Activated T-helper 1 cell treated with anti-CD3 and anti-CD28 coated beads, Interleukin-2, amount 50 U/mL, for 16 hours (primary cell): ENCODE measurements at places on chromosomes 7 and 10.

DNA sequence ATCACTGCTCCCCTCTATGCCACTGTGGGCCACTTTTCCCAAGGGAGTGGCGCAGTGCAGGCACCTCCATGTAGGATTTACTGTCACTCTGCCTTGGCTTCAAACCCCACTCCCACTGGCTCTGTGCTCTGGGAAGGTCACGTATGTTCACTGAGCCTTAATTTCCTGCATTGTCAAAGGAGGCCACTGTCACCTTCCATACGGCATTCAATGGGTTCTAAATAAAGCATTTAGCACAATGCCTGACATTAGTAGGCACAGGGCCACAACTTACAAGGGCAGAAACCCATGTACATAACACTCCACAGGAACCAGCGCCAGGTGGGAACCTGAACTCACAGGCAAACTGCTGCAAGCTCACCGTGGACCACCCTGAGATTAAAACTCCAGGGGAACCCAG, 196.4 kb downstream of the USP6NL start:
- DNase-seq, result no peak

- DNase-seq, result no peak
Observed at GRCh38 chr7:25429731-25430130, 201.4 kb upstream of the NPVF start.

DNA sequence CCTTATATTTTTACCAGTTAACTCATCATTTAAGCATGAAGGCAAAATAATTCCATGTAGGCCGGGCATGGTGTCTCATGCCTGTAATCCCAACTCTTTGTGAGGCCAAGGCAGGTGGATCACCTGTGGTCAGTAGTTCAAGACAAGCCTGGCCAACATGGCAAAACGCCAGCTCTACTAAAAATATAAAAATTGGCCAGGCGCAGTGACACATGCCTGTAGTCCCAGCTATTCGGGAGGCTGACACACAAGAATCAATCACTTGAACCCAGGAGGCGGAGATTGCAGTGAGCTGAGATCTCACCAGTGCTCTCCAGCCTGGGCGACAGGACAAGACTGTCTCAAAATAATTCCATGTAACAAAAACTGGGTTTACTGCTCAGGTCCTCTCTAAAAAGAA, 18.3 kb downstream of the HNRNPA2B1 start:
- no peak for DNase-seq

DNA sequence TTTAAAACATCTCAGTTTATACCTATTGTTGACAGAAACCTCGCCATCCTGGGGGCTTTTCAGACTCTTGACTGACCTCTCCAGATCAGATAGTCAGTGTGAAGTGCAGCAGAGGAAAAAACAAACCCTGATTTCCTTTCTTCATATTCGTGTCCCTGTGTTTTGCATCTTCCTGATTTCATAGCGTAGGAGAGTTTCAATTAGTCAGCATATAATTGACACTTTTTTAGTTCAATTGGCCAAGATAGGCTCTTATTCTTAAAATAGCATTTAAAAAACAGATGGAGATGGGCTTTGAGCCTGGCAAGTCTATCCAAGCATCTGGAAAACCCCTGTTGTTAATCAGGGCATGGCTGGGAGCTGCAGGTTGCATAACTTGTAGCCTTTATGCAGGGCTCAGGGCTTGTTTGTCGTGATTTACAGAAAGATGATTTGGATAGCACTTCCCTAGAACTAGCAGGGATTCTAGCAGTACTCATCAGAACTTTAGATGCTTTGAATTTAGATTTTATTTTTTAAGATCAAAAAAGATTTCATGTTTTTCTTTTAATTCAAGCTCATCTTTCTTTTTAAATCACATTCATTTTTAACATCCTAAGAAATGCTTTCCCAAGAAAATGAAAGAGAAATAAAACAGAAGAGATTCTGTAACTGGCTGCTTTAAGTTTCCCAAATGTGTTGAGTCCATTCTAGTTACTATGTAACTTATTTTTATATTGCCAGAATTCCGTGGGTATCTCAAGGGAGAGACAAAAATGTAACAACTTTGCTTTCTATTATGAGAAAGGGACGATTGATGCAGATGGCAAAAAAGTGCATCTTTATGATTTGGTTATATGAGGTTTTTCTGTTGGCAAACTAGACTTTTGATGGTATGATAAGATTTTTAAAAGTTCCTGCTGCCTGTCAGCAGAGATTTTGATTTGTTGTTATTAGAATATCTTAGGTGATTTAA, 270.8 kb upstream of the FZD8 start:
- DNase-seq, result no peak

GRCh38 chr10:11533328-11533781, 78.1 kb downstream of the USP6NL start:
- DNase-seq, result no peak

DNA sequence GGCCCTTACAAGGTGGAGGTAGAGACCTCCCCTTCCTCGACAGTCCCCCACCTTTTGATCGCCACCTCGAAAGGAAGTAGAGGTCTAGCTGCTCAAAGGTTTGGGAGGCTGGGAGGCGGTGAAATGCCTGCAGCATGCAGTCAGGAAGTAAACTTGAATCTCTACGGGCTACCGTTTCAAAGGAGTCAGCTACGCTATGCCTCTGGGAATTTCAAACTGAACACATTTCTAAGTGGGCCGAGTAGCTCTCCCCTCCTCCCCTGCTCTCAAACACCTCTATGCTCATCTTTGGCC, 68.0 kb downstream of the CXCL12 start:
- no peak for DNase-seq

DNA sequence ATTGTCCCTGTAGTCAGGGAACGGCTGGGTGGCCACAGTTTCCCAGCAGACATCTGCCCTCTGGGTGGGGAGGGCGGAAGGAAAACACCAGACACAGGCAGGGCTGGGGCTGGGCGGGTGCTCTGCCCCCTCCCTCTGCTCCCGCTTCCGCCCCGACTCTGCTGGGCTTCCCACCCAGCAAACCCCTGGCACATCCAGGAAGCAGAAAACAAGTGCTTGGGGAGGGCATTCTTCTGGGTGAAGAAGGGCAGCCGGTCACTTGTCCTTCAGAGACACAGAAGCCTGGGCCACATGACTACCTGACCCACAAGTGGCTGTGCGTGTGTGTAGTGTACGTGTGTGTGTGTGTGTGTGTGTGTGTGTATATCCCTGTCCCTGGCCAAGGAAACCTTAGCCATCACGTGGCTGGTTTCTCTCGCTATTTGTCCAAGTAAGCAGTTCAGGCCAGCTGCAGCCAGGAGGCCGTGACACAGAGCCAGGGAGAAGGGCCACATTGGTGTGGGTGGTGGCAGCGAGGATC, 77.9 kb downstream of the ZMIZ1 start:
- no peak for DNase-seq

DNA sequence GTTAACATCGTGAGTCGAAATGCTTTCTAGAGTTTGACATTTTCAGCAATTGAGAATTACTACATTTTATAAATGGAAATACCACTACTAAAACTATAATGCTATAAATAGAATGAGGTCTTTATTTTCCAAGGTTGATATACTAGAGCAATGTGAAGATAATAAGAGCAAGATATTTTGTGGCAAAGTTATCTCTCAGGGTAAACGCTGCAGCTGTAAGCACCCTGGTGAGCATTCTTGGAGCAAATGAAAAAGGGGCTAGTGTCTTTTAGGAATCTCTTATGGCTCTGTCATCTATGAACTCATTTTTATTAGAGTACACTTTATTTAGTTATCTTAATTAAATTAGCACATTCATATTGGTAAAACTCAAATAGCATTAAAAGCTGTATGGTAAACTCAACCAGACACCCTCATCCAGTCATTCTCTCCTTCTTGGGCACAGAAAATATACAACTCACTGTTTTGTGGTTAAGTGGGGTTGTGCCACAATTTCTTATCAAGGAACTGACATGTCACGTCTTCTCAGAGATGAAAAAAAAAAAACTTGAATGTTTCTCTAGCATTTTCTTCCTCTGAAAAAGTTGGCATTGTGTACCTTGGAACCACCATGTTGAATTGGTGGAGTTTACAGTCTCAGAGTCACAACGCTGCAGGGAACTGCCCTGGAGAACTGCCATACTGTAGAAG, 289.5 kb upstream of the PFKP start:
- DNase-seq, result no peak

DNA sequence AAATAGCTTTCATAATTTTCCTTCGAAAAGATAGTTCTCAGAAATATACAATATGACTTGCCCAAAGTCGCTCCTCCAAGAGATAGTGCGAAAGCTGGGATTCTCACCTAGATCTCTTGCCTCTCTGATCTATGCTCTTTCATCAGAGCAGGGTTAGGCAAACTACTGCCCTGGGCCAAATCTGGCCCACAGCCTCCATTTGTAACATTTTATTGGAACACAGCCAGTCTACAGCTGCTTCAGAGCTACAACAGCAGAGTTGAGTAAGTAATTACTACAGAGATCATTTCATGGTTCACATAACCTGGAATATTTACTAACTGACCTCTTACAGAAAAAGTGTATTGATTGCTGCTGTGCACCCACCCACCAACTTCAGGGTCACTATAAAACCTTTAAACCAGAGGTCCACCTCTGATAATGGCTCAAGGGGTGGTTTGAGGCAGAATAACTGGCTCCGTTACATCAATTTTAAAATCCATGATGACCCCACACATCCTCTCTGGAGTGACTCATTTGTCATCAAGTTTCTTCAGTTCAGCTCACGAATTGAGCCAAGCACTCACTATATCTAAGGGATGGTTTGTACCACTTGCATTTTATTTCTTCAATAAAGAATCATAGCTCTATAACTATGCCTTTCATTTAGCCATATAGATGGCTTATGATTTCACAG, 1019.0 kb downstream of the XPNPEP1 start:
- no peak for DNase-seq

DNA sequence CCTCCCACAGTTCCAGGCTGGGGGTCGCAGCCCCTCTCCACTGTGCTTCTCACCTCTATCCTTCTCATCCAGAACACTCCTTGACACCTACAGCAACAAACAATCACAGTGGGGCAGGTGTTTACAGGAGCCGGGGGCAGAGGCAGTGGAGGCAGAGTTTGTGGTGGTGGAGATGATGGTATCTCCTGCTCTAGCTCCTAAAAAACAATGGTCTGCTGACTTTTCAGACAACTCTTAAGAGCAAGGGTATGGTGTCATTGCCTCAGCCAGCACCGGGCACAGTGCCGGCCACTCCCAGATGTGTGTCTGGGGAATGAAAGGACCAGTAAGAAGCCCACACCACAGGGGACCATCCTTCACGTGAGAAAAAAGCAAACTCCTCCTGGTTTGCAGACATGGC, 36.3 kb upstream of the ANTXRL start:
- no peak for DNase-seq

DNA sequence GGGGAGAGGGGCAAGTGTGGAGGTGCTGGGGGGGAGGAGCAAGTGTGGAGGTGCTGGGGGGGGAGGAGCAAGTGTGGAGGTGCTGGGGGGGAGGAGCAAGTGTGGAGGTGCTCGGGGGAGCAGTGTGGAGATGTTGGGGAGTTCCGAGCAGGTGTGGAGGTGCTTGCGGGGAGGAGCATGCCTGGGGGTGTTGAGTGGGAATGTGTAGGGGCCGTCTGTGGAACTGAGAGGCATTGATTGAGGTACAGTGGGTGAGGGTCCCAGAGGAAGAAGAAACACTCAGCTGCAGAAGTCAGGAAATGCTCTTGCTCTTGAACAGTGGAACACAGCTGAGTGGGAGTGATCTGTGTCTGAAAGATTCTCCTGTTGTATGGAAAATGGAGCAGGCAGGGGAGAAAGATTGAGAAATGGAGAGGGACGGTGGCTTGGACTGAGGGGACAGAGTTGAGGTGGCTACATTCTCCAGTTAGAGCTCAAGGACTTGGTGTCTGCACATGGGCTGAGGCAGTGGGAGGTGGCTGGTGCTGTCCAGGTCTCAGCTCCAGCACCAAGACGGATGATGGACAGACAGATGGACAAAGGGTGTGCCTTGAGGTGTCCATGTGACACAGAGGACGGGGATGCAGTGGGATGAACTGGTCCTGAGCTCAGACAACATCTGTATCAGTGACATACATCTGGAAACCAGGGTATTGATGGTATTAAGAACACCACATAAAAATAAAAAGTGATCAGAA, 25.2 kb upstream of the NCAPG2 start:
- no peak for DNase-seq
